Omental fat pad (tissue), 4 donors: ENCODE measurements at places on chromosomes 4 and X.

GRCh38 chrX:18883961-18884765, 99.8 kb downstream of the PHKA2 start:
- no peak for DNase-seq

DNA sequence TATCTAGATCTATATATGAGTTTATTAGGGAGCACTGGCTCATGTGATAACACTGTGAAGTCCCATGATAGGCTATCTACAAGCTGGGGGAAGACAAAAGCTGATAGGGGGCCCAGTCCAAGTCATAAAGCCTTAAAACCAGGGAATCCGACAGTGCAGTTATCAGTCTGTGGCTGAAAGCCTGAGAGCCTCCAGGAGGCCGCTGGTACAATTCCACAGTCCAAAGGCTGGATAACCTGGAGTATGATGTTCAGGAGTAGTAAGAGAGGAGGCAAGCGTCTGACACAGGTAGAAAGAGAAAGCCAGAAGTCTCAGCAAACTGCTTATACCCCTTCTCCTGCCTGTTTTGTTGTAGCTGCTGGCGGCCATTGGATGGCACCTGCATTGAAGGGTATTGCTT, 177.6 kb upstream of the SPRY1 start:
- DNase-seq, result no peak

GRCh38 chr4:33262824-33263223, 2542.7 kb downstream of the PCDH7 start:
- no peak for DNase-seq

DNA sequence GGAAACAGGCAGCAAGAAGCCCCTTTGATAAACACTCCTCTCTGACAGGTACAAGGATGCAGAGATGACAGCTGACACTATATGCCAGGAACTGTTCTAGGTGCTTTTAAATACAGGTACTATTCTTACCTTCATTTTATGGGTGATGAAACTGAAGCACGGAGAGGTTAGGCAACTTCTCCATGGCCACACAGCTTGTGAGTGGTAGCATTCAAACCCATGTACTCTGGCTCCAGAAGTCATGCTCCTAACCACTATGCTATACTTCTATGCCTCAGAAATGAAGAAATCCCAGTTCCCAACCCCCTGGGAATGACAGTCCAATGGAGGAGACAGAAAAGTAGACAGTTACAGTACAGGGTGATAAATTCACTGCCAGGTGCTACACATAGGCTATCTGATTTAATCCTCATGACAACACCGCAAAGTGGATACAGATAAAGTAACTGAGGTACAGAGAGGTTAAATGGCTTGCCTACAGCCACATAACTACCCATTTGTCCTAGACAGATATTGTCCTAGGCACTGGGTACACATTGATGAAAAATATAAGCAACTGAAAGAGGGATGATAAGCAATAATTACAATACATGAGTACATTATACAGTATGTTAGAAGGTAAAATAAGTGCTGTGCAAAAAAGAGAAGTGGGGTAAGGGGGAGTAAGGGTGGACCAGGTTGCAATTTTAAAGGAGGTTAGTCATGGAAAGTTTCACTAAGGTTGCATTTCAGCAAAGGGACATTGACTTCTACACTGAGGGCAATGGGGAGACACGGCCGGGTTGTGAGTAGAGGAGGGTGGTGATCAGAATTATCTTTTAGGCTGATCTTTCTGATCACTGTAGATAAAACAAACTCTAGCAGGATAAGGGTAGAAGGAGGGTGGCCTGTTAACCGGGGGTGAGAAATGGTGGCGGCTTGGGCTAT, 1.6 kb upstream of the F8 start:
- no peak for DNase-seq

DNA sequence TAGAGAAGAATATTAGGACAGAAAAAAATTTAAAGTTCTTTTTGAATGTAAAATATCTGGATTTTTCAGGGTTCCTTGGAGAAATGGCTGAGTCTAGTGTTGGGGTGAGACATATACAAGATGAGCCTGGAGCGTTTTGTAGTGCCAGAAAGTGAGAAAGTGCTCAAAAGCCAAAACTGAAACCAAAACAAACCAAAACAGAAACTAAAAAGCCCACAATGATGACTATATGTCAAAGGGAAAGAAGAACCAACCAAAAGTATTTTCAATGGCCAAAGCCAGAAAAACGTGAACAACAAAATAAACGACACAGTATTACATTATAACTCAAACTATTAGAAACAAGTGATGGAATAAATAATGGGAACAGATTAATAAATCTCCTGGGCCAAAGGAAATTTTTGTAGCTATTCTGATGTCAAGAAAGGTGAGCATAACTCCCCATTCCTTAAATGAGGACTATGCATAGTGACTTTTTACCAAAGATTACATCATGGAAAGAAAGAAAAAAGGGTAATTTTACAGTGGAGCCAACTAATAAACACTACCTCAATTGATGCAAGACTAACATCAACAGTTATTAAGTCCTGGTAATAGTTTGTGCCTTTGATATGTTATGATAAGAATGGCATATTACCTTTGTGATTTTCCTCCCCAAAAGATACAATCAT, 1137.6 kb downstream of the C4orf33 start:
- no peak for DNase-seq

GRCh38 chr4:54014666-54015160, 49.7 kb downstream of the CHIC2 start:
- DNase-seq, result no peak

DNA sequence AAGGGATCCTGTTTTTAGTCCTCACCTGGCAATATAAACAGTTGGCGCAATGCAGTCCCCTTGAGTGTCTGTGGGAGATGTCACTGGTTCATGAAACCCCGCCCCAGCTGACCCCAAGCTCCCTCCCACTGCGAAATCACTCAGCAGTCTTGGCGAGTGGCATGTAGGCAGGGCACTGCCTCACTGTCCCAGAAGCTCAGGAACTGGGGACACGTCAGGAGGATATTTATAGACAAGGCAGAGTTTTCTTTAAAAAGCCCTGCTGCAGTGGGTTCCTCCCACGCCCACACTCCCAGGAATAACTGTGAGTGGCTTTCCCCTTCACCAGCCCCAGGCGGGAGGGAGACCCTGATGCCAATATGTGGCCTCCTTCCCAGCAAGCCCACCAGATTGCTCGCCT, 44.3 kb upstream of the PPP2R2C start:
- no peak for DNase-seq

- no peak for DNase-seq
Observed at GRCh38 chr4:113007151-113007550, 42.3 kb upstream of the ANK2 start.

DNA sequence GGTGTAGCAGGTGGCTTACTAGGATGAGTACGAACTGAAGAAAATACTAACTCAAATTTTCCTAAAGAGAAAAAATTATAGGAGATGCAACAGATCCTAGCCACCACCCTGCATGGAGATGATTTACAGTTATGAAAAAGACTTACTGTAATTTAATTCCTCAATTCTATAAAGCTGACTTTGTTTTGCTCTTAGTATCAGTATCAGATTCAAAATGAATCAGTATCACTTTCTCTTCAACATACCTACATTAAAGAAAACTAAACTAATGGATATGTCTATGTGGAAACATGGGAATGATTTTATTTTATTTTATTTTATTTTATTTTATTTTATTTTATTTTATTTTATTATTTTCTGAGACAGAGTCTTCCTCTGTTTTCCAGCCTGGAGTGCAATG, 525.8 kb downstream of the NLGN4X start:
- no peak for DNase-seq

DNA sequence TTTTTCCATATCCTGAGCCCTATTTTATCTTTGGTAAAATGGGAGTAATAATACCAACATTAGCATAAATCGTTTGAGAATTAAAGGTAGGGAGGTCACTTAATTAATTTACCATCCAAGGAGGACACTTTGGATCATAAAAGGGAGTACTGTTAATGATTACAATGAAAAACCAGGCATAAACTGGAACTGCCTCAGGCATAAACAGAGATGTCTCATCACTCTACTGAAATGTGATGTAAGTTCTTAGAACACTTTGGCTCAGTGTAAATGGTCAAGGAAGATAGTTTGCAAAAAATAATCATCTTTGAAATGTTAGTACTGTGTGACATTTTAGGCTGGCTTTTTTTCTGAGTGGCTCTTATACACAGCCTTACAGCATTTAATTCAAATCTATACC, 268.7 kb downstream of the SLC39A8 start:
- no peak for DNase-seq

GRCh38 chrX:51404445-51404844, 71.8 kb downstream of the NUDT10 start:
- DNase-seq, result no peak

GRCh38 chrX:18649498-18649951, 22.4 kb downstream of the RS1 start:
- no peak for DNase-seq

- DNase-seq, result no peak
Observed at GRCh38 chr4:17029964-17030363, 131.5 kb upstream of the LDB2 start.

GRCh38 chrX:133444952-133445831, 29.9 kb upstream of the GPC4 start:
- no peak for DNase-seq

DNA sequence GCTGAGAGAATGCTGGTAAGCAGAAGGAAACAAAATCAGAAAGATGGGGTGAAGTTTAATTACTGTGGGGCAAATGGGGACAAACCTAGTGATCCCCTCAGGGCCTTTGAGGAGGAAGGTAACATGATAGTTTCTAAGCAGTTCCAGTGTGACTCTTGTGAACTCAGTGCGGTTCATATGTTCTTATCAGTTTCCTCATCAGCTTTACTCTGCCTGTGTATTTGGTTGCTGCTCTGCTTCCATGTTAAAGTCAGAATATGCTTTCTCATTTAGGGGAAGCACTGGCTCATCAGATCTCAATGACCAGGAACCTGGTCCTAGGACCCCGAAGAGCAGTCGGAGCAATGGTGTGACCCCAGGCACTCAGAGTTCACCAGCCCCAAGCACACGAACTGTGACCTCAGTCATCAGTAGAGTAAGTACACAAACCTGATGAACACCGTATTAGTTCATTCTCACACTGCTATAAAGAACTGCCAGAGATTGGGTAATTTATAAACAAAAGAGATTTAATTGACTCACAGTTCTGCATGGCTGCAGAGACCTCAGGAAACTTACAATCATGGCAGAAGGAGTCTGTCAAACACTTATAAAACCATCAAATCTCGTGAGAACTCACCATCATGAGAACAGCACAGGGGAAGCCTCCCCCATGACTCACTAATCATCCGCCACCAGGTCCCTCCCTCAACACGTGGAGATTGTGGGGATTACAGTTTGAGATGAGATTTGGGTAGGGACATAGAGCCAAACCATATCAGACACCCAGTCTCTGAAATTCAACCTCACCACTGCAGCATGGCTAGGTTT, 83.0 kb downstream of the SYTL5 start:
- no peak for DNase-seq

GRCh38 chr4:103150677-103151076, 47.5 kb downstream of the CENPE start:
- DNase-seq, result no peak

- DNase-seq, result no peak
Observed at GRCh38 chr4:186689476-186689875, 34.2 kb downstream of the FAT1 start.

DNA sequence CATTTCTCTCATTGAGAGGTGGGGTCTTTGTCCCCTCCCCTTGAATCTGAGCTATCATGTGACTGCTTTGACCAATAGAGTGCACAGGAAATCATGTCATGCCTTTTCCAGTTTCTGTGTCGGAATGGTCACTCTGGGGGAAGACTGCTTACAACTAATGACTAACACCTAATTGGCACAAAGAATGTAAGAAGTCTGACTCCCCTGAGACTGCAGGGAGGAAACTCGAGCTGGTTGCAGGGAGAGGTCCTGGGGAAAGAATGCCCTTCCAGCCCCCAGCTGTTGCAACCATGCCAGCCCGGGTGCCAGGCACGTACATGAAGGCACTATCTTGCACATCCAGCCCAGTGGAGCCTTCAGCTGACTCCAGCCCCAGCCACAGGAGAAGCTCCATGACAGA, 254.2 kb downstream of the DHX15 start:
- DNase-seq, result no peak

DNA sequence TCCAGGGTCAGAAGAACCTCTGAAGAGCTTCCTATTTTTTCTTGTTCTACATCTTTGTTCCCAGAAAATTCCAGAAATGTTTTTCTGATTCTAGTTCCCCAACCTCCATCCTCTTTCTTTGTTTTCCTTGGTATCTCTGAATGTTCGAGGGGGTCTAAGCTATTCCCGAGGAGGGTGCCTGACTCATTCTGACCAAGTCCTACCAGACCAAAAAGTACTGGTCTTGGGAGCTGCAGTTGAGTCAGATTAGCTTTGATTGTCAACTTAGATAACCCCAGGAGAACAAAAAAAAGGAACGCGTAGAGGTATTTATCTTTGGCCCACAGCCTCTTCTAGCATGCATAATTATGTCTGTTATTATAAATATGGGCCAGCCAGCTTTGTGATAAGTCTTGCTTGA, 12.1 kb upstream of the TENM3 start:
- no peak for DNase-seq

- DNase-seq, result no peak
Observed at GRCh38 chr4:102780476-102781144, 19.8 kb upstream of the MANBA start.

DNA sequence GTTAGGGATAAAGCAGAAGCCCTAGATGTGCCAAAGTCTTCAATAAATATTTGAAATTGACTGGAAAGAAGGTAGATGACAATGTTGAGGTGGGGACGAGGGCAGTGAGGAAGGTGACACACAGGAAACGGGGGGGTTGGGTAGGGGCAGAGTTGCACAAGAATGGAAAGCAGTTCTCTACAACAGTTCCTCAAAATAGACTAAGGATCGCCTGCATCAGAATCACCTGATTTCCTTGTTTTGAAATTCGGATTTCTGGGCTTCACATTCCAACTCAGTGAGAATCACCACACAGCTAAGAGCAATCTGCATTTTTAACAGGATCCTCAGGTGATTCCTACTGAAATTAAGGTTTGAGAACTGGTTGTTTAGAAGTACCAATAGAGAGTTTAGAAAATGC, 70.6 kb downstream of the ARFIP1 start:
- DNase-seq, result no peak

GRCh38 chrX:13790206-13791131, 26.4 kb downstream of the GPM6B start:
- no peak for DNase-seq

- no peak for DNase-seq
Observed at GRCh38 chr4:6523251-6523650, 50.8 kb upstream of the PPP2R2C start.

DNA sequence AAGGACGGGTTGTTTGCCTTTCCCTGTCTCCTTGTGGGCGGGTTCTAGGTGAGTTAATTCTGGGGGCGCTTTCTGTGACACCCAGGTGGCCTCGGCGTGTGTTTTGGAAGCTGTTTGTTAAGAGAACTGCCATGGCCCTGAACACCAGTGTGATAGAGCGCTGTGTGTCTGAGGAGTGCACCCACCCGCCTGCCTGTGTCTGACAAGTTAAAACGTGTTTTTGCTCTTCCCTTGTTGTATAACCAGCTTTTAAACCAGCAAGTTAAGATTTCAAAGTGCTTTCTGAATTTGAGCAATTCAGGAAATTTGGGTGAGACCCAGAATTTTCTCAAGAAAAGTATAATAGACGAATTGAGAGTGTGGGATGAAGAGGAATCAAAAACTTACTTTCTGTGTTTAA, 55.2 kb upstream of the HGFAC start:
- no peak for DNase-seq
